ENCODE measurements at places on chromosomes 5 and 9.

GRCh38 chr5:150672237-150672883 lies 11.3 kb downstream of the MYOZ3 start:
- peak; percentile 70 for DNase-seq

- no peak for DNase-seq
These were observed 64.5 kb upstream of the EQTN start for GRCh38 chr9:27361492-27361891.

DNA sequence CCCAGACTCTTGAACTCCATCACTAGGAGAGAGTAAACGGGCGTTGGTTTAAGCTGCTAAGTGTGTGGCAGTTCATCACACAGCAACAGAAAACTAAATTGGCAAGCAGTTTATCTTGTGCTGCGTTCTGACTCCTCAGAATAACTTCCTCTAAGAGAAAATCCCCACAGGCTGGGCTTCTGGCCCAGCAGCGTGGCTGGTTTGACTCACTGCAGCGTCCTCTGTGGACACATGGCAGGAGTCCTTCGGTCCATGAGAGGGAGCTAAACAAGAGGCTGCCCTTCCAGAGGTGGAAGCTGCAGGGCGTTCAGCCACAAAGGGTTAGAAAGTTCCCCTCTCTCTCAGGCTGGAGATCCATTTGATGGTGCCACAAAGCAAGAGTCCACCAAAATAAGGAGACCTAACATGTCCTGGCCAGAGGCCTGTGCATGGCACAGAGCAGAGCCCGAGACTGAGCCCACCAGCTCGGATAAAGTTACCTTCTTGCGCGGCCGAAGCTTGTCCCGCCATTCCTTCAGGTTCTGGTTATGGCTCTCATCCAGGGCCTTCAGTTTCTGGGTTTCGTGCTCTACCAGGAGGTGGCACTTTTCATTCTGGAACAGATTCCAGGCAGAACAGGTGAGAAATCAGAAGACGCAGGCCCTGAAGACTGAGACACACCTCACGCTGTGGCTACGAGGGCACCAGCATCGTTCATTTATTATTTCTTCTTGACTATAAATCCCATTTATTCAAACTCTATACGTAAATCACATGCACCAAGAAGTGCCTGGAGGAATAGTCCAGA lies 46.2 kb upstream of the FBXW11 start:
- DNase-seq, result no peak

DNA sequence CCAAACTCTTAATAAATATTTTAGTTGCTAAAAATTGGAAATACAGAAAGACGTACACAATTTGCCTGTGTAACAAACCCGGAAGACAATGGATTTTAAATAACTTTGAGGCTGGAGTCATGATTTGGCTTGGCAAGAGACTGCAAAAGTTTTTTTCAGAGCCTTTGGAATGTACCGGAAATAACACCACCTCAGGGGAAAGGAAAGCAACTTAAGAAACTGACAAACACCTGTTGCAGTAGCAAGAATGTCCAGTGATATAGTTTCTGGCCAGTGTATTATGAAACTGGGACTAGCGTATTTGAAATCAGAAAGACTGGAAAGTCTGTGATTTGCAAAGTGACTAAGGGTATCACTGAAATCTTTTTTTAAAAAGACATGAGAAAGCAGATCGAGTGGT lies 842 bp downstream of the MUSK start:
- no peak for DNase-seq

- no peak for DNase-seq
These were observed 53.0 kb upstream of the NXNL2 start for GRCh38 chr9:88481933-88482332.

- no peak for DNase-seq
These were observed 939 bp downstream of the GOLGA1 start for GRCh38 chr9:124939944-124940343.

DNA sequence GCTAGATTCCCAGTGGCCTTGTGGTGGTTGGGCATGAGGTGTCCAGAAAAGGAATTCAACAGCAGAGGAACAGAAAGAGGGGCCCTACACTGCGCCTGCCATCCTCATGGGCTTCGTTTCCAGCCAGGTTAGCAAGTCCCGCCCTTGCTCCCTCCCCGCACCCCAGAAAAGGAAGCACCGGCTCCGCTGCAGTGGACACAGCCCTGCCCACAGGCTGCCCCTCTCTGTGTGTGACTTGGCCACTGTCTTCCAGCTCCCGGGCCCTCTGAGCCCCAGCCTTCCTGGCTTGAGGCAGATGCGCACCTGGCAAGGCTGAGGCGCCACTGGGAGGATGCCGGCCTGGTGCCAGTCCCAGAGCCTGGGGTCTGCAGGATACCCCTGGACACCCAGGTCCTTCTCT lies 305.0 kb upstream of the IRX4 start:
- no peak for DNase-seq

- peak; percentile 77 for DNase-seq
These were observed 26.8 kb upstream of the RPL26L1 start for GRCh38 chr5:172932313-172933017.

DNA sequence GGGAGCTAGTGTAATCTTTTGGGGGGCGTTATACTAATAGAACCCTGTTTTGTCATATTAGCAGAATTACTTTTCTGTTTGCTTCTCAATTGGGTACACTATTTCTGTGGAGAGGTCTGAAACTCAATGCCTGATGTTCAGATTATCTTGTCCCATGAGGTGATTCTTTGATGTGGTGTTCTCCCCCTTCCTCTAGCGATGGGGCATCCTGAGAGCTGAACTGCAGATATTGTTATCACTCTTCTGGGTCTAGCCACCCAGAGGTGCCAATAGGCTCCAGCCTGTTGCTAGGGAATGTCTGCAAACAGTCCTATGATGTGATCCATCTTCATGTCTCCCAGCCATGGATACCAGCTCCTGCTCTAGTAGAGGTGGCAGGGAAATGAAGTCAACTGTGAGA lies 233.1 kb upstream of the RASA1 start:
- no peak for DNase-seq

DNA sequence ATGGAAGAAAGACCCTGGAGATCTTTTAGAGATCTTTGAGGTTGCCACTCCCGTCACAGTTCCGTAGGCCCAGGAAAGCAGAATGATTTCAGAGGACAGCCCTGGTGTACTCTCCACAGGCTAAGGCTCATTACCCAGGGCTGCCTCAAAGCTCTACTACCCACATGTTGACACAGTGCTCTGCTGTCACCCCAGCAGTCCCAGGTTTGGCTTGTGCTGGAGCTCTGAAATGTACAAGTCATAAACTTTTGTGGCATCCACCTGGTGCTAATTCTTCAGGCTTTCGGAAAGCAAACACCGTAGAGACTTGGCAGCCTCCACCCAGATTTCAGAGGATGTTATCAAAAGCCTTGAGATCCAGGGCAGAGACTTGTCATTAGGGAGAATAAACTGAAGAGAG lies 136.5 kb downstream of the MTRR start:
- DNase-seq, result no peak

DNA sequence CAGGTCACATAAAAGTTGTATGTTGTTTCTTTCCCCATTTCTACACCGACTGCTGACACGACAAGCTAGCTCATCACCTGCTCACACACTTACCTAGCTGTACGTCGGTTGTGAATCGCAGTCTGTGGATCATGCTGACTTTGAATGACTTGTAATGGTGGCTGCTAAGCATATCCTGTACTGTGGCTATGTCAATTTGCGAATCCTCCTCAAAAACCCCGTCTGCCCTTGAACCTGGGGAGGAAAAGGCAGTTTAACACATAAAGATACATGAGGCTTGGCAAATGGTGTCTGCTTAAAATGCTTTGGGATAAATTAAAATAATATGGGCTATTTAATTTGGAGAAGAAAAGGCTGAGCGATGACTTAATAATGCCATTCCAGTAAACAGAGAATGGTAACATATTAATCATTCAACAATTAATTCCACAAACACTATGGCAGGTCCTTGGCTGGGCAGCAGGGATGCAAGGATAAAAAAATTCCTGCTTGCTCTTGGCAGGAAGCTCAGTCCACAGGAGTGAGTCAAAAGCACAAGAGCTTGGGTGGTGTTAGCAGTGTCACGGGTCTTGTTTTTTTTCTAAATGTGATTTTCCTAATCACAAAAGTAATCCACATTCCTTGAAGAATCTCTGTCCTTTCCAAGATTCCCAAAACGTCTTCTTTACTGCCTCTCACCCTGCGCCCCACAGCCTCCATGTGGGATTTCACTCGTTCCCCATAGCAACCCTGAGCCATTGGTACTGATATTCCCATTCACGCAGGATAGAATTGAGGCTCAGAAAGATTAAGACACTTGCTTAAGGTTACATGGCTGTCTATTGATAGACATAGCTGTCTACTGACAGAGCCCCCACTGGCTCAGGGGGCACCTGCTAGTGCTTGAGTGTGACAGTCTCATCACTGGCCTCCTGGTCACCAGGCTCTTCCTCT lies 222.4 kb downstream of the MAPKAP1 start:
- DNase-seq, result no peak

GRCh38 chr9:111794835-111795556 lies at the start of gene SHOC1:
Gene SHOC1, minus strand, starts transcription at chr9:111794937. Its CDS starts 3,519 bp downstream, at chr9:111791418.
- no peak for DNase-seq

DNA sequence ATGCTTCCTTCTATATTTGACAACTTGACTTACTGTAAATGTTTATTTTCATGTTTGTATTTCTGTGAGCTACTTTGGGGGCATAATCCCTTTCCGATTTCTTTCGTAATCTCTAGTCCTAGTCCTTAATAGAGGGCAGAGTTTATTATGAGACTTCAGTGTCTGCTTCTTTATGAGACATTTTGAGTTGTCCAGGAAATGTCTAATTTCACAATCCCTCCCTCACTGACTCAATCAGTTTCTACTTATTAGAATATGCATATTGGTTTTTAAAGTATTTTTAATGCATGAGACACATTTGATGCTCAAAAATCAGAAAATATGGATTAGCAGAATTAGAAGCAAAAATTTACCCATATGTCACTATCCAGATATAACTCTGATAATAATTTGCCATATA lies 160.9 kb downstream of the FOCAD start:
- no peak for DNase-seq

DNA sequence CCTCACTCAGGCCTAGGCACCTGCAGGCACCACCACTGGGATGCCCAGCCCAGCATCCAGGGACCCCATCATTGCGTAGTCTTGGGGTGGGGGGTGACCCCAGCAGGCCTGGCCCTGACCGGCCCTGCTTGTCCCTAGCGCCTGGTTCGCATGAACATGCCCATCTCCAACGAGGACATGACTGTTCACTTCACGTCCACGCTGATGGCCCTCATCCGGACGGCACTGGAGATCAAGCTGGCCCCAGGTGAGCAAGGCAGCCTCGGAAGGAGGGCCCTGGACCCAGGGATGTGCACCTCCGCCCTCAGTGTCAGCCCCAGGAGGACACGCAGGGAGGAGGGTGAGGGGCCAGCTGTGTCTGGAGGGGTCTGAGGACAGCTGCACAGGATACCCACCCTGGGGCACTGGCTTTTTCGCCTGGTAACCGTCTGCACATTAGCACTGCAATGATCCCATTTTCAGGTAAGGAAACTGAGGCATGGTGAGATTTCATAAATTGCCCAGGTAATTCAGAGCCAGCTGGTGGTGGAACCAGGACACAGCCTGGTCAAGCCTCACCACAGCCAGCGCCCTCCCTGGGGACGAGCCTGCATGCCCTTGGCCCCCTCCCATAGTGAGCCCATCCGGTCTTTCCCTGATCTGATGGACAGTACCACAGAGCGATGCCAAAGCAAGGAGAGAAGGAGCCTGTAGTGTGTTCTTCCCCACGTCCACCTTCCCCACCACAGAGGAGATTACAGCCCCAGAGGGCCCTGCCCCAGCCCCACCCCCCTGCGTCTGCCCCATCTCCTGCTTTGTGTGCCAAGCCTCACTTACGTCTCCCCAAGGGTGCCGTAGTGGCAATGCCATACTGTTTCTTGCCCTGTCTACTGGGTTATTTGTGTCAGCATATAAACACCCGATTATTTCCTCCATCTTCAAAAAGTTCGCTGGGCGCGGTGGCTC lies 228.3 kb downstream of the CACNA1B start:
- no peak for DNase-seq

GRCh38 chr9:77866878-77867277 lies 164.7 kb downstream of the GNAQ start:
- no peak for DNase-seq

DNA sequence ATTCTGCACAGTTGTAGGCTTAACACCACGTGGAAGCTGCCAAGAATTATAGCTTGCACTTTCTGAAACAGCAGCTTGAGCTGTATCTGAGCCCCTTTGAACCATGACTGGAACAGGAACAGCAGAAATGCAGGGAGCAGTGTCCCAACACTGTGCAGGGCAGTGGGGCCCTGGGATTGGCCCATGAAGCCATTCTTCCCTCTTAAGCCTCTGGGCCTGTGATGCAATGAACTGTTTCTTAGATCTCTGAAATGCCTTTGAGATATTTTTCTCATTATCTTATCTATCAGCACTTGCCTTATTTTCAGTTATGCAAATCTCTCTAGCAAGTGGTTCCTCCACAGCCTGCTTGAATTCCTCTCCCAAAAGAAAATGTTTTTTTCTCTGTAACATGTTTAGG lies 87.0 kb upstream of the MTAP start:
- no peak for DNase-seq

- no peak for DNase-seq
These were observed 1896.9 kb upstream of the CDH6 start for GRCh38 chr5:29296548-29296947.

DNA sequence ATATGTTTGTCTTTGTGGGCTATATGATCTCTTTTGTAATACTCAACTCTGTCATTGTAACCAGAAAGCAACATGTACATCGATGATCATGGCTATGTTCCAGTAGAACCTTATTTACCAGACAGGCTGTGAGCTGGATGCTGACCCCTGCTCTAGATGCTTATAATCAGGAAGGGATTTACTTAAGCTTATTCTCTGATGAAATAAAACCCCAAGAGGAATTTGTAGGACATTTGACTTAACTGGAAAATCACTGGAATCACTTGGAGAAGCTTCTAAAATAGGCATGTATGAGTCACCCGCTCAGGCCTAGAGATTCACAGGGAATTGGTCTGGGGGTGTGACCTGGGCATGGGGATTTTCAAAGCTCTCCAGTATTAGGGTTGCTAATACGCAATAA lies 285.8 kb upstream of the ZNF608 start:
- DNase-seq, result no peak

GRCh38 chr9:126394802-126395201 lies 68.2 kb downstream of the MVB12B start:
- DNase-seq, result no peak

GRCh38 chr9:119366909-119367682 lies 2.1 kb downstream of the BRINP1 start:
- no peak for DNase-seq

DNA sequence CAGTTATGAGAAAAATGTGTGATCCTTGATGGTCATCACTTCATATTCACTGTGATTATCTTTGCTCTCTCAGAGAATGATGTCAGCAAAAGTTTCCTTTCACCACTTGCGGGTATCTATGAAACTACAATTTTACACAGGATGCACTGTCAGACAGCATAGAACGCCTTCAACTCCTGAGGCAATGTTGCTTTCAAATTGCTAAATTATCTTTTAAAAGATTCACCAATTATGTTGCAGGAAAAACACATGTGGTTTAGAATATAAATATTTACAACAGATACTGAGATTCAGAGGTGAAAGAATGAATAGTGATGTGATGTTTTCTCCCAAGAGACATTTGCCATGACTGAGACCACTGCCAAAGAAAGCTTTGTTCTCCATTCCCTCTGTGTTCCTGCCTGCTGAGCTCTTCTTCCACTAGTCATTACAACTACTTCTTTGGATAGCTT lies 879.8 kb upstream of the DMAC1 start:
- no peak for DNase-seq

- no peak for DNase-seq
These were observed 33.0 kb downstream of the MAMDC2 start for GRCh38 chr9:70076678-70077077.

- no peak for DNase-seq
These were observed 3.0 kb upstream of the ENTPD2 start for GRCh38 chr9:137056739-137057415.
